ENCODE measurements at places on chromosomes 6 and 20.

GRCh38 chr6:12137480-12137879, 125.4 kb downstream of the HIVEP1 start:
- DNase-seq, result no peak

DNA sequence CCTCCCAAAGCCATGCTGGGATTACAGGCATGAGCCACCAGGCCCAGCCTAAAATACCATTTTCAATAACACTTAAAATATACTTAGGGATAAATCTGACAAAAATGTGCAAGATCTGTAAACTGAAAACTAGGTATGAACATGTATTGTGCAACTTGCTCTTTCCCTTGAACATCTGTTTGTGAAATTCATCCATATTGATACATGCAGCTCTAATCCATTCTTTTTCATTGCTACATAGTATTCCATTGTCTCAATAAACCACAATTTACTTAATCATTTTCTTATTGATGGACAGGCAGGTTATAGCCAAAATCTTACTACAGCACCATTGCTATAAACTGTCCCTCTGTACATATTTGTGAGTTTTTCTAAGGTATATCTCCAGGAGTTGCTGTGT, 4.7 kb upstream of the SLC22A16 start:
- no peak for DNase-seq

GRCh38 chr6:6412221-6412620, 91.8 kb upstream of the F13A1 start:
- DNase-seq, result no peak

DNA sequence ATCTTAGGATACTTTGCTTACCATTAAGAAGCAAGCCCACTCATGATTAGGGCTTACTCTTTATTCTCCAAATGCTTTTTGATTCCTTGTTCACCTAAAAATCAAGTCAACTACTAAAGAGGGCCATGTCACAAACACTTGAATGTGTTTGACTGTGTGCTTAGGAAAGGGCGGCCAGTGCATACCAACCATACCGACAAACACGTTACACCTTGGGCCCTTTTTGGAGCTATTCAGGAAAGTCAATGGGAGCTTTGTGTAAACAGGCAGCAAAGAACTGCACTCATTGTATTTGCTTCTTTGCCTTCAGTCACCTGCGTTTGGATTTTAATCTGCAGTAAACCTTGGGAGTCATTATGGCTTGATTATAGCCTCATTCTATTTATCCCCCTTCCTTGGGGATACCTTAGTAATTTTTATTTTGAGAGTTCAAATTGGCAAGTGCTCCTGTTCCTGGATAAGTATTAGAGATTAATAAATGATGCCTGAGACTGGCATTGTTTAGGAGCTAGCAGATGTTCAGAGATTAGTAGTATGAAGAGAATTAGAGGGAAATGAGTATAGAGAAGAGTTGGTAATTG, 102.6 kb upstream of the HDGFL1 start:
- no peak for DNase-seq

GRCh38 chr6:65161661-65162060, 545.4 kb downstream of the EYS start:
- no peak for DNase-seq

- DNase-seq, result no peak
Observed at GRCh38 chr6:94401311-94401710, 982.0 kb upstream of the EPHA7 start.

DNA sequence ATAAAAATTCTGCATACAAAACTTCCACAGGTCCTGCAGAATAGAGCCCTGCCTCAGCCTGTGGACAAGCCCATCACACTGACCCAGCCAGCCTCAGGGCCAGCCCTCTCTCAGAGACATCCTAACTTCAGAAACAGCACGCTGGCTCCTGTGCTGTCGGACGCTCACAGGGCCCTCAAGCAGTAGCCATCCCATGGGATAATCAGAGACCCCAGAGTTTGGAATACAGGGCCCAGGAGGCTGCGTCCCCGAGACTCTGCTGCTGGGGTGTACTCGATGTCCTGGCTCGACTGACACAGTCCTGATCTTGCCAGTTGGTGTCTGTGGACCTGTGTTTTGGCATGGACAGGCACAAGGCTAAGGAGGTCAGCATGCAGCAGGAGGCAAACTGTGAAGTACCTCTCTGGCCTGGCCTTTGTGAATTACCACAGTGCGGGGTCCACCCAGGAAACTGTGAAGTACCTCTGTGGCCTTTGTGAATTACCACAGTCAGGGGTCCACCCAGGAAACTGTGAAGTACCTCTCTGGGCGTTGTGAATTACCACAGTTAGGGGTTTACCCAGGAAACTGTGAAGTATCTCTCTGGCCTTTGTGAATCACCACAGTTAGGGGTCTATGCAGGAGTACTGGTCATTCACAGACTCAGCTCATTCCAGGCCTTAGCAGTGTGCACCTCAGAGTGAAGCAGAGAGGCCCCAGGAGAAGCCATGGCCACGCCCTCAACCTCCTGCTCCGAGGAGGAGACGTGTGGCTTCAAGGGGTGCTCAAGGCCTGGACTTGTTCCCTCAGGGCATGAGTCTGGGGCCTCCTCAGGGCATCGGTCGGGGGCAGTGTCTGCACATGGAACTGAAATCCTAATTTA, 212.4 kb downstream of the SYNDIG1 start:
- DNase-seq, result no peak

GRCh38 chr20:59242714-59243626, 57.4 kb upstream of the EDN3 start:
- DNase-seq, result no peak

DNA sequence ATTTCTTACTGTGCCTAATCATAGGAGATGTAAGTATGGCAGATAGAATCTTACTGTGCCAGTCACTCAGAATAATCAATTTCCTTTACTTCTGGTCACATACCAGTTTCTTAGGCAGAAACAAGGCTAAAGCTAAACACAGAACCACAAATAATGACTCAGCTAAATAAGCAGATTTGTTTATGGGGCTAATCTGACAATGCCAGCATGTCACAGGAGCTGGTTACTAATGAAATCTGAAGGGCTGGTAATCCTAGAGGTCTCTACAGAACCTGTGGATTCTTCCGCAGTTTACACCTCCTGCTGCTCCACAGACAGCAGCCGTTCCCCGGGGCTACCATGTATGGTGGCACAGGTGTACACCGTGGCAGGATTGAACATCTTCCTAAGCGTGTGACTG, 80.8 kb downstream of the LYRM4 start:
- DNase-seq, result no peak

DNA sequence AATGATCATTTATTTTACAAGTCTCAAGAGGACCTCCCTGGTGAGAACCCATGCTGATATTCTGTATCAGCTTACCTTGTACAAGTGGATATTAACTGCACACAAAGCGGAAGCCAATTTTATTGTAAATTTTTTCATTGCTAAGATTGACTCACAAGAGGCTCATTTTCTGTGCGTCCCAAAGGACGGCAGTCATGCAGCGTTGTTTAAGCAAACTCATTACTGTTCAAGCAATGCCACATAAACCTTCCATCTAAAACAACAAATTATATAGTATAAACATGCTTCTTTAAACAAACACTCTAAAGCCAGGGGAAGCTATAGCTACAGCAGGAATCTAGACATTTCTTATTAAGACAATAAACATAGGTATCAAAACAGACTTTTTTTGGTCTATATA, 575.3 kb downstream of the FRK start:
- DNase-seq, result no peak

GRCh38 chr6:142760152-142760551, 184.8 kb downstream of the HIVEP2 start:
- no peak for DNase-seq

- DNase-seq, result no peak
Observed at GRCh38 chr20:33810259-33810658, 889 bp upstream of the CHMP4B start.

Data from activated CD4-positive, alpha-beta T cell treated with anti-CD3 and anti-CD28 coated beads, Interleukin-2, amount 50 U/mL, for 24 hours (primary cell).